ENCODE measurements at places on chromosomes 6 and 20.

GRCh38 chr20:47576516-47577033, 74.9 kb downstream of the NCOA3 start:
- no peak for DNase-seq

- DNase-seq = peak; percentile 15
These were observed at the start of gene AKAP12 for GRCh38 chr6:151239603-151240035. TSS of gene AKAP12 (plus strand) at chr6:151239967. CDS start at chr6:151240563, 596 bp downstream.

- no peak for DNase-seq
These were observed 1.8 kb upstream of the NDUFAF4 start for GRCh38 chr6:96899451-96899998.

GRCh38 chr6:1789092-1789491, 179.4 kb downstream of the FOXC1 start:
- no peak for DNase-seq

DNA sequence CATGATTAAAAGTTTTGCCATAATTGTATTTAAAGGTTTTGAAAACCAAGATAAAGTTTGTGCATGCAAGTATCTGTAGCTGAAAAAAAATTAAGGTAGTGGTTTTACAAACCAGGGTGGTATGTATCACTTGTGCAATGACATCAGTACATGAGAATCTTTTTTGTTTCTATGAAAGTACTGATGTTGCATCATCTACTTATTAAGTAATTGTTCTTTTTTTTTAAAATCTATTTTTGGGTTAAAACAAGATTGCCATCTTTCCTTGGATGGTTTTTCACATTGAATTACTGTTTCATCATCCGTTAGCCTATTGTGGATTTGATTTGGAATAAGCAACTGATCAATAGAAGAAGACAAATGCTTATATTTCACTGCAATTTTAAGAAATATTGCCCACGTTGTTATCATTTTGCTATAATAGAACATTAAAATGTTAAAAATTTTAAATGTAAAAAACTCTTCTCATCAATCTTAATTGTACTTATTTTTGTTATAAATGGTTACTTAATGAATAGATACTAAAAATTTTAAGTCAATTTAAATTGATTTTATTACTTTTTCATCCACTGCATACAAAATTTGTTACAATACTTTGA, 39.8 kb upstream of the TAGAP start:
- no peak for DNase-seq

DNA sequence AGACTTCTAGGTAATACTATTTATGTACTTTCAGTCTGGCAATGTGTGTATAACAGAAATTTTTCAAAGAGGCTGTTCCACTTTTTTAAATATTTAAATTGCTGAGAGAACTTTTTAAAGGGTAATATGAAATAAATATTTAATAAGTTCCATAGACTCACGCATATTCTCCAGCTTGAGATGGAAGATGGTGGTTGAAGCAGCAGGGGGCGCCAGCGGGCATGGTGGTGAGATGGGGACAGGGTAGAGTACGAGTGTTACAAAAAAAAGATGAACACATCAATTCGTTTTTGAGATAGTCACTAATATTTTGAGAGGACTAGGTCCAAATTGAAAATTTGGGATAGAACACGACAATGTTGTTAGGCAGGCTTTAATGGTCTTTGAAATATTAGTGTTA, 68.4 kb downstream of the RSPO3 start:
- peak; percentile 80 for DNase-seq

DNA sequence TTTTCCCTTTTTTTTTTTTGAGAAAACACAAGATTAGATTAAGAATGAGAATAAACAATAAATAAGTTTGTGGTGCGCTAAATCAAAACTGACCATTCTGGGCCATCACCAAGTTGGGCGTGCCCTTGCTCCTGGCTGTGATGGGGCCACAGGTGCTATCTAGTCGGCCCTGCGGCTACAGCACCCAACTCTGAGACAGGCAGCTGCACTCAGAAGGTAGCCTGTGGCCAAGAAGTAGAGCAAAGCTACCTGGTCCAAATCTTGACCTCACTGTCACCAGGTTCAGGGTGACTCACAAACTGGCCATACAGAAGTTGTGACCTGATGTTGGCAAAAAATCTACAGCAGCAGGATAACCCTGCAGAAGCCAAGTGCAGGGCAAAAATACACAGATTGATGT, 3.4 kb downstream of the TXNDC5 start:
- DNase-seq = no peak

GRCh38 chr6:117706504-117706903, 31.2 kb downstream of the NUS1 start:
- no peak for DNase-seq

DNA sequence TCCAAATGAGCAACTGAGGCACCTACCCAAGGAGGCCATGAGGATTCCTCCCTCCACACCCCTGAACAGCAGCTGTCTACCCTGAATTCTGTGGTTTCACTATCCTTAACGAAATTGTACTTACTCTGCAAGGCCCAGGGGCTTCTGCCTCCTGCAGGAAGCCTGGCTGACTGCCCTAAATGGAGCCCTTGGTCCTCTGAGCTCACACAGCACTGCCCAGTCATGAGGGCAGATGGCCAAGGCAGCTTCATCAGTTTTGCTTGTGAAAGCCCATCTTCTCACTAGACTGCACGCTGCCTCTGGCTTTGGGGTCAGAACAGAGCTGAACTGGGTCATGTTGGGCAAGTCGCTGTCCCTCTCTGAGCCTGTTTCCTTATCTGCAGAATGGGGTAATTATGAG, 26.4 kb upstream of the SIRPA start:
- no peak for DNase-seq

DNA sequence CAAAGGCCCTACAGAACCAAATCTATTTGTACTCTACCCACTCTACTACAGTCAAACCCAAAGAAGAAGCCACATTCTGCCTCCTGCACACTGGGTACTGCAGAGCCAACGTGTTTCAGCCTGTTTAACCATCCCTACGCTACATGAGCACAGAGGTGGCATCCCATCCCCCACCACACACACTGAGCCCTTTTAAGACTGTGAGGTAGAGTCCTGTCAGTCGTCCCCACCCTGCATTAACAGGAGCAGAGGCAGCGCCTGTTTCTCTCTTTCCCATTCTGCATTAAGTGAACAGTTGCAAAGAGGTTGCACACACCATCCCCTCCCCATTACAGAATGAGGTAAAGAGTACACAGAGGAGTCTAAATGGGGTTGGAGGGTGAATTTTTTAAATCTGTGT, 5.2 kb upstream of the RSPH4A start:
- no peak for DNase-seq

GRCh38 chr20:55678126-55678525, 327.2 kb downstream of the CBLN4 start:
- no peak for DNase-seq

DNA sequence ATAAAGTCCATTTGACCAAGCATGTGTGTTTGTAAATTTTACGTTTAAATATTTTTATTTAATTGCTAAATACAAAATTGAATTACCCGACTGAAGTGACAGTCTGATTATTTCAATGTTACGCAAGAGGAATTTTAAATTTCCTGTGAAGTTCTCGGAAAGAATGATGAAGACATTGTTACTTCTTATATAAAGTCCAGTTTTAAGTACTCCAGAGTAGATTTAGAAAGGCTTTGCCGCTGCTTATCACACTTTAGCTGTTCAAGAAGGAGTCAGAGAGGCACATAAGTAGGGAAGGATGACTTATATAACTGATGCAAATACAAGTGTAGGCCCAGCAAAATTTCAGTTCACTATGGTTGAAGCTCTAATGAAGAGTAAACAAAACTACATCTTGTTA, 265.1 kb upstream of the CITED2 start:
- no peak for DNase-seq

- no peak for DNase-seq
These were observed 6.8 kb upstream of the GINM1 start for GRCh38 chr6:149559389-149559788.

GRCh38 chr6:33431880-33432541, 12.1 kb downstream of the SYNGAP1 start:
- DNase-seq = no peak

- DNase-seq = no peak
These were observed 21.2 kb downstream of the KIF16B start for GRCh38 chr20:16552015-16552414.

GRCh38 chr20:21569586-21569985, 55.7 kb upstream of the NKX2-2 start:
- no peak for DNase-seq

GRCh38 chr6:9862603-9863167, 552.2 kb downstream of the TFAP2A start:
- no peak for DNase-seq

DNA sequence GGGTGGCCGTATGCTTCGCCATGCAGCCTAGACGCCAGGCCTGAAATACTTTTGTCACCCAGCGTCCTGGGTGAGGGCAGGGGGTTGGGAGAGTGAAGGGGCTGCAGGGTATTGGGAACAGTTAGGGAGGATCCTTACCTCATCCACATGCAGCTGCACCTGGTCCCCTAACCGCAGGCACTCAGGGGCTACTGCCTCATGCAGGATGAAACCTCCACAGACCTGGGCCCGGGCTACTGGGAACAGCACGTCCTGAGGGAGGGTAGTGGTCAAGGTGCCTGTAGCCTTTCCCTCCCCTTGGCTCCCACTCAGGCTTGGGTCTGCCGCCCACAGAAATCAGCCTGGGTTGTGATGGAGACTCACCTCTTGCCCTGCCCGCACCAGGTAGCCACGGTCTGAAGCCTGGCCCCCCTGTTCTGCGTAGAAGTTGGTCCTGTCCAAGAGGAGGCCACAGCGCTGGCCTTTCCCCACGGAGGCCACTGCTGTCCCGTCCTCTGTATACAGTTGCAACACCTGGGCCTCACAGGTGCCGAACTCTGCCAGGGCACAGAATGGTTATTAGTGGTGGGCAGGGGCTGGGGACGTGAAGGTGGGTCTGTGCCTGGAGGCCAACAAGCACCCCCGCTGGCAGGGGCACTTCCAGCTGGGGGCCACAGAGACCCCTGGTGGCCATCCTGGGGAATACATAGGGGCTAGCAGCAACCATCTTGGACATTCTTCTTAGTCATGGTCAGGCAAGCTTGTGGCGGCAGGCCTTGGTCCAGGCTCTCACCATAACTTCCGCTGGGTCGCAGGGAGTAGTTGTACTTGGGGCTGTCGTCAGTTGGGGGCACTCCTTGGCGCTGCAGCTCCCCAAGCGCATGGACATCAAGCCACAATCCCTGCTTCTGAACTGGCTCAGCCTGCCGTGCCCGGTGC, 8.6 kb downstream of the AARS2 start:
- DNase-seq = peak; percentile 47

DNA sequence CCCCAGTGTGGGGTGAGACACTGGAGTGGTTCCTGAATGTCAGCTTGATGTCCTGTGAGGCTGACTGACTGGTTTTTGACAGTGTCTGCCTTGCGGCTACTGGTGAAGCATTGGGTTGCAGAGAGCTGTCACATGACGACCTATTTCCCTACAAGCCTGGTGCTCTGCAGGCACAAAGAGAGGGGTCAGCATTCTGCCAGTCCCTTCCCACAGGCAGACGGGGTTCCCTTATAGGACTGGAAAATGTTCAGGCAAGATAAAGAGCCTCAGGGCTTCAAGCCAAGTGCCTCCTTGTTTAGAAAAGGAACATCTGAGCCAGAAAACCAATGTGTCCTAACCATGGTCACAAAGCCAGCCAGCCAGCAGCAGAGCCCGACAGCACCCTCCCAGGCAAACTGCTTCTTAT, 11.0 kb downstream of the LY86 start:
- no peak for DNase-seq

DNA sequence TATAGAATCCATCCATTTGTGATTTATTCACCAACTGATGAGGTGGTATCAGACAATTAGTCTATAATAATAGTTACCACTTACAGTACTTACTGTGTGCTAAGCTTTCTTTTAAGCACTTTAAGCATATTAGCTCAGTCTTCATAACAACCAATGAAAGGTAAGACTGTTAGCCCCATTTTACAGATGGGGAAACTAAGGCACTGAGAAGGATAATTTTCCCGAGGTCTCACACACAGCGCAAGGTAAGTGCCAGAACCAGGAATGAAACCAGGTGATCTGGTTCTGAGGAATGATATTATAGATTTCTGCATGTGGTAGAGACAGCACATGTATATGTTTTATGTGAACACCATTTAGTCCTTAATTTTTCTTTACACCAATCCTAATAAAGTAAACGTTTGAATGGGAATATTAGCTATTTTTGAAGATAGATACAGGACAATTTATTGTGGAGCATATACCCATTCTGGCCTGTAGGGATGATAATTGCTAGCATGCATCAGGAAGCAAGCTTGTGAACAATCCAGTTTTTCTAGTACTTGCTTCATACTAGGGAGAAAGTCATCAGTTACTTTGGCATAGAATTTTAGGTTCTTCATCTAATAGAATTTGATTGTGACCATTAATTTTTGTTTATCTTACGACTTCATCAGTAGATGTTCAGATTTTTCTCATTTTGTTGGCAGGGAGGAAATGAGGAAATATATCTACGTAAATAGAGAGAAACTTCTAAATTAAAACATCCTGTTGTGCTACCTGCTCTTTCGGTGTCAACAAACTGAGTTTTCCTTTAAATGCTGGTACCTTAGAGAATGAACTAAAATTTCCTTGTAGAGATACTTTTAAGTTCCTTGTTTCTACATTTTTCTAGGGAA, 3.0 kb downstream of the YWHAB start:
- DNase-seq = no peak

DNA sequence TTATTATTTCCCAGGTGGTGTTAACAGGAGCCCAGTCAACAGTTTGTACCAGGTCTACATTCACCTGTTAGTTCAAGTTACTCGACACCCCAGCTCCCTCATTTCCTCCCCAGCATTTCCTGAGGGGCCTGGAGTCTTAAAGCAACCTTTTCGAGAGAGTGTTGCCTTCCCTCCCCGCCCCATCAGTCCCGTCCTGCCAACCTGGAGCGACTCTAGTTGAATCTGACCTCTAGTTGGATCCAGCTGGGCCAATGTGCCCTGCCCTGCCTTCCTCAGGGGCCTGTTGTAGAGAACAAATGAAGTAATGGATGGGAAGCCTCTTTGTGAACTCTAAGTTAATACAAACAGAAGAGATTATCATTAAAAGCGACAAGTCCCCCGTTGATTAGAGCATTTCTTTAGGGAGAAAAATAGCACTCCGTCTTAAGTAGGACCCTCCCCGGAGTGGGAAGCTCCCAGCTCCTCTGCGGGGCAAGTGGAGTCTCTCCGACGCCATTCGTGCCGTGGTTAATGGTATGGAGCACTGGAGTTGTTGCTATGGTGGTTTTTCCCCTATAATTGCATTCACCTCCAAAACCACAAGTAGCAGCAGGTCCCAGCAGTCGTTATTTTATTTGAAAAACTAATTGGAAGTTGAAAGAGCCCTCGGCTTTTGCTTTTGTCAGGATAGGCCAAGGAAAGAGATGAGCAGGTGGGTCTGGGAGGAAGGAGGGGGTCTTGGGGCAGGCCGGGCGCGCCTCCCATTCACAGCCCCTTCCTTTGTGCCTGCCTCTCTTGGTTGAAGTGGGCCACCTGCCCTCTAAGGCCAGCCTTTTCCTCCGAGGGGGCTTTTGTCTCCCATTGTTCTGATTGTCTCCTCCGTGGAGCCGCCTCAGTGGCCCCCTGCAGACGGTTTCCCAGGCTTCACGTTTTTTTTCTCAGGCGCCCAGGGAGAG, 16.1 kb downstream of the GHRH start:
- DNase-seq = no peak

GRCh38 chr6:36576578-36576977, 17.6 kb upstream of the SRSF3 start:
- DNase-seq = no peak

All from stimulated activated CD4-positive, alpha-beta T cell treated with anti-CD3 and anti-CD28 coated beads, Interleukin-15, amount 100 ng/mL, for 24 hours (primary cell).